ENCODE measurements at places on chromosomes 7 and 10. TPM values are rescaled to one million over a fixed set of nuclear protein-coding genes. Genes with fewer than 3 reads are reported as not detected.

DNA sequence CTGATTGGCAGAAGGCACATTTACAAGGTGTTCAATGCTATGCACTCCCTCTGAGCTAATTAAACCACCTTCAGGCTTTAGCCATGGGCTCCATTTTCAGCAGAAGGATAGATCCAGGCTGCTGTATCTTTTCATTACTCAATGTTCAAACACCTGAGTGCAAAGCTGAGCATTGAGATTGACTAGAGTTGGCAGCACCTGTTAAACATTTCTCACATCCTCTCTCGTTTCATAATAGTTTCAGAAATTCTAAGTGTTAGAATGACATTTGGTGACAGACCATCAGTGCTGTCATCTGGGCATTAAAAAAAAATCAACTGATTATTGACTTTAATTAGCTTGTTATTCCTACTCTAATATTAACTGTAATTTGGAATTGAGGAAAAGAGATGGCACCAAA, 187.1 kb upstream of the SEMA3E start:
- no peak for DNase-seq

- DNase-seq: no peak
Measured at GRCh38 chr10:5618829-5619228, 47.6 kb downstream of the ASB13 start.

GRCh38 chr7:131859147-131859821, 302.9 kb upstream of the PODXL start:
- DNase-seq: peak; percentile 82

Gene H2BK1
- not detected for total RNA-seq

DNA sequence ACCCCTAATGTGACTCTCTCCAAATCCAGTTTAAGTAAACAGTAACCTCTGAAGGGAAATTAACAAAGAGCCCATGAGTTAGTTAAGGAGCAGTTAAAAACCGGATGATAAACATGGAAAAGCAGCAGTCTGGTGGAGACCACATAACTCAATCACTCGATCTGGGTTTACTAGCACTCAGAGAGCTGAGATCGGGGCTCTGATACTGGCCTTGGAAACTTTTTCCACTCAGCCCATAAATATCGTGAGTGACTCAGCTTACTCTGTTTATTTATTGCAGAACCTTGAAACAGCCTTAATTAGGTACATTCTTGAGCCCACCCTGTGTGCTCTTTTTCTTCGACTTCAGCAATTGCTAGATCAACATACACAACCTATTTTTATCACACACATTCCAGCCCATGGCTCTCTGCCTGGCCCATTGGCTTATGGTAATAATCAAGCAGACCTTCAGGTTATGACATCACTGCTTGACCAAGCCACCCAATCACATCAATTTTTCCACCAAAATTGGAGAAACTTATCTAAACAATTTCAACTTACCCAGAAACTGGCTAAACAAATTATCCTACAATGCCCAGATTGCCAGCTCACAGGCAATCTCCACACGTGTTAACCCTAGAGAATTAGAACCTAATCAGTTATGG, 82.2 kb upstream of the GPR22 start:
- peak; percentile 85 for DNase-seq

Gene XRCC2
- total RNA-seq: 8.5 TPM

DNA sequence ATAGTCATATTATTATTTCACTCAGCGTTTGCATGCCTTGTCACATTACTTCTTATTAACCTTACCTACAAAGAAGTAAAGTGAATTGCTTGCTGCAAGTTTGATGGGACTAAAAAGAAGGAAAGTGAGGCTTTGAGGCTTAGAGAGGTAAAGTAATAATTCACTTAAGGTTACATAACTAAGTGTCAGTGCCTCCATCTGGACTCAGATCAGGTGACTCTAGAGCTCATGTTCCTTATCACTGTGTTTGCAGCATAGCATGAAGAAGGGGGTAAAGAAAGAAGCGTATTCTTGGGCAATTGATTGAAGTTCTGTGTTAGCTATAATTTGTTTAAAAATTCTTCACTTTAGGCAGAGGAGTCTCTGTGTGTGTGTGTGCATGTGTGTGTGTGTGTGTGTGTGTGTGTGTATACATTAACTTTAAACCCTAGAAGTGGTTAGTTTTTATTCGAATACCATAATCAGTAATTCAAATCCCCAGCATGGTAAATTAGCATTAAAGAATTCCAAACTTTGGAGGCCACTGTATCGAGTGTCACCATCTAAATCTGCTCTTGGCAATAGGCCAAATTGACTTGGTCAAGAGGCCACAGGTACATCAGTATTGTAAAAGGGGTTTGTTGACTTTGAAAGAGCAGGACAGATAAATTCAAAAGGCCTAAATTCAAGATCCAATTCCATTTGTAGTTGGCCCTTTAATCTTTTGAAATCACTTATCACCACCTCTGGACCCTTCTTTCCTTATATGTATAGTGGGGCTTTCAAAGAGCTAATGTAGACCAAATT, 2.2 kb upstream of the PON3 start:
- DNase-seq: no peak

Gene FRMD4A
- total RNA-seq: 155 TPM

- peak; percentile 72 for DNase-seq
Measured at GRCh38 chr7:21944616-21945453, 864 bp downstream of the CDCA7L start.

- DNase-seq: no peak
Measured at GRCh38 chr10:113947184-113948041, 93.0 kb downstream of the NHLRC2 start.

Gene FOXP2
- 3.3 TPM for total RNA-seq
